ENCODE measurements at places on chromosomes 7 and 10. TPM values are rescaled to one million over a fixed set of nuclear protein-coding genes. Genes with fewer than 3 reads are reported as not detected.

SLC16A12 gene
- total RNA-seq = 0.20 TPM

EVX1 gene
- total RNA-seq = not detected

AP3M1 gene
- total RNA-seq = 34.3 TPM

CUEDC2 gene
- 38.1 TPM for total RNA-seq

FGL2 gene
- not detected for total RNA-seq

HTRA1 gene
- 41.7 TPM for total RNA-seq

PSTK gene
- total RNA-seq = 9.6 TPM

JCAD gene
- 8.5 TPM for total RNA-seq

PAPOLB gene
- total RNA-seq = not detected

TMEM196 gene
- not detected for total RNA-seq

DNA sequence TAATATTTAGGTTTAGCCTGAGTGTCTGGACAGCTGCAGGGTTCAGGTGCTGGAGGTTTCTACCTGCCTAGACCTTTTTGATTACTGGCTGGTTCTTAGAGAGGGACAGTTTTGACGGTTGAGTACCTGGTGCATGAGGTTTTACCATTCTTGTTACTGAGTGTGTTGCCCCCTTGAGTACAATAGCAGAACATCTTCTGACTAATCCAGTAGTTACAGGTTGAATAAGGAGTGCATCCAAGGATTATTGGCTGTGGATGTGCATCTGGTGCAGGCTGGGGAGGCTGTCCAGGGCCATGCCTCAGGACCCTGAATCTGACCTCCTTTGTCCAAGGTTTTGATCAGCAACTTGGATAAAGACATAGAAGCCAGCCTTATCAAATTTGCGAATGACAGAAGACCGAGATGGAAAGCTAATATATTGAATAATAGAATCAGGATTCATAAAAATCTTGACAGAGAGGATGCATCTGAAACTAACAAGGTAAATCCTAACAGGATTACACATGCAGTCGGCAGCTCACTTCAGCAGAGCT, 23.1 kb downstream of the PLPP4 start:
- DNase-seq = no peak

DNA sequence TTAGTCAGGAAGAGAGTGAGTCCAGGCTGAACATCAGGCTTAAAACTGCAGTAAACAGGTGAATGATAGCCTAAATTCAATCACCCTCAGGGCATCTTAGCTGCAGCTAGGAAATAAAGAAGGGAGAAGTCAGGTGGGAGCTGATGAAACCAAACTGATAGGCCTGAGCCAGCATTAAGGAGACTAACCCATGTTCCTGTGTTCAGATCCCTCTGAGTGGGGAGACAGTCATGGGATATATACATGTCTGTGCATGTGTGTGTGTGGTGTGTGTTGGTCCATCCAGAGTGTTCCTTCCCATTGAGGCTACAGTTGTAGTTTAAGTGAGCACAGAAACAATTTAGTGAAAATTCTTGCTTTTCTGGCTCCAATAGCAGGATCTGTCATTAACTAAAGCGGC, 480.9 kb downstream of the PHTF2 start:
- no peak for DNase-seq

- no peak for DNase-seq
Measured at GRCh38 chr7:101901661-101902491, 84.5 kb downstream of the CUX1 start.

GRCh38 chr10:110481919-110482318, 15.8 kb upstream of the DUSP5 start:
- peak; percentile 69 for DNase-seq

DNA sequence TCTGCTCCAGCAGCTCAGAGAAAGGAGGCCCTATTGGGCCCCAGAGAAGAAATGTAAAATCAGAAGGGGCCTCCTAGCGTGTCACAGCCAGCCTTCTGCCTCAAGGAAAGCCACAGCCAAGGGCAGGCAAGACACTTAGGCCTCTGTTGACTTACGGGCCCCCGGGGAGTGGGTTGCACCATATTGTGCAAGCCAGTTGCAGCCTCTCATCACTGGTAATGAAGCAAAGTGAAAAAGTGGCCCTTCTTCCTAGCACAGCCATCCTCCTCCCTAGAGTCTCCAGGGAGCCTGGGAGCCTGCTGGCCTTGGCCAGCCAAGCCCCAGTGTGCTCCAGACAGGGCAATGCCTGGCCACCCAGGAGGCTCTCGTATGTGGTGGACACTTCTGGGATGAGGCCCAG, 56.2 kb upstream of the GDF10 start:
- DNase-seq = no peak

DNA sequence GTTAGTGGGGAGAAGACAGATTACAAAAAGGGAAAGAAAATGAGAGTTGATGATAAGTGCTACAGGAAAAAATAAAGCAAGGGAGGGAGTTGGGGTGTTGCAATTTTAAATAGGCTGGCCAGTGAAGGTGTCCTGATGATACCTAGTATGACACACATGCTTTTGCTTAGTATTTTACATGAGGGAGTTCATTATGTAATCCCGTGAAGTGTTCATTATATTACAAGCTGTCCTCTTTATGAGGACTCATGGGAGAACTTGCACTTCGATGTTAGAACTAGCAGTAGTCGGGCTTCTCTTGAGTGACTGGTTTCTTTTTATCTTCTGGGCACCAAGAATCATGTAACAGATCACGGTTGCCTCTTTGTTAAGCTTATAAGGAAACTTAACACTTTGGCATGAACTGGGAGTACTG, 102.3 kb upstream of the MTPN start:
- DNase-seq = no peak

DNA sequence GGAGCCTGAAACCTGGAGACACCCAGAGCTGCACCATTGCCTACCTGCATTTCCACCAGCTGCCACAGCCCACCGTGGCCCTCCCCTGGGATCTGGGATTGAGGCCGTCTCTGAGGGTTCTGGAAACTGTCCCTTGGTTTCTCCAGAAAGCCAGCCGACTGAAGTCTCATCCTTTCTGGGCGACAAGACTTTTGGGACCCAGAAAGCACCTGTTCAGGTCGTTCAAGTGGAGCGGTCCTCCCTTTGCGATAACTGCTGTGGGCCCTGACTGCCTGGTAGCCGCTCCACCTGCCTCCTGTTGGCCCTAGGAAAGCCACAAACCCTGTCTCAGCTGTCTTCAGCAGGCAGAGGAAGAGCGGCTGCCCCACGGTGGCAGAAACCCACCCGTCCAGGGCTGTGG, 346.0 kb upstream of the MKI67 start:
- DNase-seq = no peak

- DNase-seq = peak; percentile 13
Measured at GRCh38 chr7:141053626-141054025, 20.2 kb upstream of the TMEM178B start.

DNA sequence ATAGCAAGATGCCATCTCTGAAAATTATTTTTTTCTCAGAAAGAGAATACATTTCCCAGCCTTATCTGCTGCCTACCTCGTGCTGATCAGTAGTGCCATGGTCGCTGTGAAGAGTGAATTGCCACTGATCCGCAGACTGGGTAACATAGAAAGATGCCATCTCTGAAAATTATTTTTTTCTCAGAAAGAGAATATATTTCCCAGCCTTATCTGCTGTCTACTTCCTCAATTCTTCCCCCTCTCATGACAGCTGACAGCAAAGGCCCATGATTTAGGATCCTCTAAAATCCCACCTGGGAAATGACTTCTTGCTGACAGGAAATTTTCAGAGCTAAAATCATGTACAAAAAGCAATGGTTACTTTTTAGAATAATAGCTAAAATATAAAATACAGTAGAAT, 92.5 kb upstream of the AHR start:
- no peak for DNase-seq

DNA sequence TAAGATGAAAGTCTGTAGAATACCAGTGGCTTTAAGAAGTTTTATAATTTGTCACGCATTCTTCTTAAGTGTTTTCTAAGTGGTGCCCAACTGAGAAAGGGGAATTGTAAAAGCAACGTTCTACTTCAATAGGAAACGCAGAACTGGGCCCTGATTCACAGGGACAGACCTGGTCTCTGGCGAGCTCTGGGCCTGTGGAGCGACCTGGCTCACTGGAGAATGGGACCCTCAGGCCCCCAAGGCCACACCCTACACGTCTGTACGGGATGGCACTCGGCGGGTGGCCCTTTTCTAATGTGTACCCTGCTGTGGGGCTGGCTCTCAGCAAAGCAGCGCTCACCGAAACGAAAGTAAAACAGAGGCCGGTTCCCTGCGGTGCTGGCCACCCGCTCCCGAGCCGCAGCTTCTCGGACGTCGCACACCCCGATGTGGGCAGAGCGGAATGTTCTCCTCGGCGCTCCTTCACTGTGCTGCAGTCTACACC, 205.0 kb downstream of the DIP2C start:
- peak; percentile 16 for DNase-seq

DNA sequence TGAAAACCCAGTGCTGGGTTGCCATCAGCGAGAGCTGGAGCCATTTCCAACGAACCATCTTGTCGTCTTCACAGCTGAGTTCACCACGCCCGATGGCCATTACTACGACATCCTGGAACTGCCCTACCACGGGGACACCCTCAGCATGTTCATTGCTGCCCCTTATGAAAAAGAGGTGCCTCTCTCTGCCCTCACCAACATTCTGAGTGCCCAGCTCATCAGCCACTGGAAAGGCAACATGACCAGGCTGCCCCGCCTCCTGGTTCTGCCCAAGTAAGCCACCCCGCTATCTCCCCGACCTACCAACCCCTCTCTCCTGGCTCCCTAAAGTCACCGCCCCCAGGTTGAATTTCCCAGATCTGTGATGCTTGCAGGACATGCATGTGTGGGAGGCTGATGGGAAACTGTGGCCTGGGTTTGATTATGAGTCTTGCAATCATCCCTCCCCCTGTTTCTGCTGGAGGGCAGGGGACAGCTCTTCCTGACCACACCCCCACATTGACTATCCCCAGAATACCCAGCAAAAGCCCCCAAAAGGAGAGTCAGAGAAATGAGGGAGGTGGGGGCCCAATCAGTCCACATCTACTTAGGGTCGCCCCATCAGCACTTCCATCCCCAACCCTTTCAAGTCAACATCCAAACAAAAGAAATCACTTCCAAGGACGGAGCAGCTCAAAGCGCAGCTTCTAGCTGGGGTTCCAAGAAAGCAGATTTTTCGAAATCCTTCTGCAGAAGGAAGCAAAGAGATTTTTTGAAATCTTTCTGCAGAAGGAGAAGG, 6.9 kb downstream of the SERPINE1 start:
- no peak for DNase-seq

GRCh38 chr7:66758950-66759628, 18.6 kb downstream of the RABGEF1 start:
- no peak for DNase-seq

- DNase-seq = no peak
Measured at GRCh38 chr7:148964483-148965267, 63.6 kb downstream of the PDIA4 start.

- no peak for DNase-seq
Measured at GRCh38 chr7:156984174-156984891, 26.1 kb downstream of the MNX1 start.

DNA sequence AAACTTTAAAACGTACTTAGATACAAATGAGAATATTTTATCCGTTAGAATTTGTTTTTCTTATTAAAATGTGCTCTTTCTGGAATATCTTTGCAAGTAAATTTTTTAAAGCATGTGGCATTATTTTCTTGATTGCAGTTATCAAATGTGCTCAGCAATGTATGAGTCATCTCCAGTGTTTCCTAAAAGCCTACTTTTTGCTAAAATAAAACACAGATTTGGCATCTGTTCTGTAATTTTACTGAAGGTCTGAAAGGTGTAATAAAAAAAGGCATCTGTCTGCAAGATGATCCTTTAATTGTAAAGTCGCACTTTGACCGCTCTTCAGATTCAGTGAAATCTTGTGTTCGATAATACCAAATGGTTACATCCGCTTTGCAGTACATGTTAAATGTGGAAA, 3.4 kb downstream of the GNAT3 start:
- DNase-seq = no peak

- DNase-seq = no peak
Measured at GRCh38 chr7:127745445-127745844, 93.5 kb downstream of the SND1 start.

GRCh38 chr7:144436500-144436899, 33.0 kb upstream of the NOBOX start:
- no peak for DNase-seq

DNA sequence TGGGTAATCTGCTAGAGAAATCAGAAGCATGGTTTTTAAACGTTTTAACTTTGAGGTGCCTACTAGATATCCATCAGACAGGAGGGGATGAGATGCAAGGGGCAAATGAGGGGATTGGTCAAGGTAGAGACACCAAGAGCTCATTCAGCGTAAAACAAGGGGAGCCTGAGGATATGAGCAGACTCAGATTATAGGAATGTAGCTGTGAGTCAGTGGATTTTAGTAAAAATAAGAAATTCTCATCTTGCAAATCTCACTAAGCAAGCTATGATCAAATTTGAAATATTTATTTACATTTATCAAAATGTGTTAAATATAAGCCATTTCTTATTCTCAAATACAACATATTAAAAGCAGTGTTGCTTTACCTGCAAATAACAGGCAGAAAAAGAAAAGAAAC, 21.4 kb upstream of the TFEC start:
- peak; percentile 9 for DNase-seq

DNA sequence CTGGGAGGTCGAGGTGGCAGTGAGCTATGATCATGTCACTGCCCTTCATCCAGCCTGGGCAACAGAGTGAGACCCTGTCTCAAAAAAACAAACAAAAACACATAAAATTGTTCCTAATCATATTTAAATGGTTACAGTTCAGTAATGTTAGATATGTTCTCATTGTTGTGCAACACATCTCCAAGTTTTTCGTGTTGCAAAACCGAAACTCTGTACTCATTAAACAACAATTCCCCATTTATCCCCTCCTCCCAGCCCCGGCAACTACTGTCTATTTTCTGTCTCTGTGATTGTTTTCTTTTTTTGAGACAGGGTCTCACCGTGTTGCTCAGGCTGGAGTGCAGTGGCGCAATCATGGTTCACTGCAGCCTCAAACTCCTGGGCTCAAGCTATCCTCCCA, 16.1 kb upstream of the PRXL2A start:
- DNase-seq = no peak

DNA sequence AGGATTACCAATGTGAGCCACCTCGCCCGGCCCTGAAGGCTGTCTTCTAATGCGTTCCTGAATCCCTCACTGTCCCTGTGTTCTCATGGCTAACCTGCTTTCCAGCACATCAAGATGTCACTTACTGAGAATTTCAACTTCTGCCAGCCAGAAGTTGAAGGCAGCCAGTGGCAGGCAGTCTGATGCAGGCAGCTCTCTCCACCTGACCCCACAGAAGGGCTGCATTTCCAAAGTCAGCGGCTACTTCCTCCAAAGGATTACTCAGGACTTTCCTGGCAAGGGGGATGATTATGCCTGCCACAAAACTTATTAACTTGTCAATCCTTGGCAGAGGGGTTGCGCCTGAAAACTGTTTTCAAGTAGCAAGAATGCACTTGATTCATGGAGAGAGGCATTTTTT, 1219.4 kb downstream of the TYW1 start:
- DNase-seq = no peak

GRCh38 chr7:105577251-105577650, 4.0 kb downstream of the EFCAB10 start:
- DNase-seq = no peak

- peak; percentile 44 for DNase-seq
Measured at GRCh38 chr10:30639946-30640786, 10.6 kb upstream of the LYZL2 start.
